ENCODE measurements at places on chromosomes 13 and 19.

GRCh38 chr13:111978546-111978945, 88.4 kb upstream of the SOX1 start:
- no peak for DNase-seq

DNA sequence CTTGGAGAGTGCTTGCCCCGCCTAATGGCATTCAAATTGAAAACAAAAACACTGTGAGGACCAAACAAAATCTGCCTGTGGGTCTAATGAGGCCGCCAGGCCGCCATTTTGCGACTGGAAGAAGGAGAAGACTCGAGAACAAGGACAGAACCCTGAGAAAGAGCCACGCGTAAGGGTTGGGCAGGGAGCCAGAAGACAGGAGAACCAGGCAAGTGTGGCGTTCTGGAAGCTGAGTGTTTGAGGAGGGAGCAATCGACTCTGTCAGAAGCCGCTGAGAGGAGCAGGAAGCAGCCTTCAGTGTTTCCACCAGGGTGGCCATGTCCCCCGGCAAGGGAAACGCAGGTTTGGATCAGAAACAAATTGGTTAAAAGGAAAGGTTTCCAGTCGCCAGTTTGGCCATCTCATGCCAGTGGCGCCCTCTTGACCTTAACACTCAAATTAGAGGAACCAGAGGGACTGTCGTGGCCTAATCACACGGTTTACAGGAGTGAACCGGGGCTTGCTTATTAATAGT, 10.2 kb upstream of the PTOV1 start:
- no peak for DNase-seq

- DNase-seq = no peak
These were observed 1533.6 kb downstream of the UQCRFS1 start for GRCh38 chr19:27679399-27679798.

- peak; percentile 93 for DNase-seq
These were observed 49.7 kb upstream of the EHD2 start for GRCh38 chr19:47663435-47663910.

DNA sequence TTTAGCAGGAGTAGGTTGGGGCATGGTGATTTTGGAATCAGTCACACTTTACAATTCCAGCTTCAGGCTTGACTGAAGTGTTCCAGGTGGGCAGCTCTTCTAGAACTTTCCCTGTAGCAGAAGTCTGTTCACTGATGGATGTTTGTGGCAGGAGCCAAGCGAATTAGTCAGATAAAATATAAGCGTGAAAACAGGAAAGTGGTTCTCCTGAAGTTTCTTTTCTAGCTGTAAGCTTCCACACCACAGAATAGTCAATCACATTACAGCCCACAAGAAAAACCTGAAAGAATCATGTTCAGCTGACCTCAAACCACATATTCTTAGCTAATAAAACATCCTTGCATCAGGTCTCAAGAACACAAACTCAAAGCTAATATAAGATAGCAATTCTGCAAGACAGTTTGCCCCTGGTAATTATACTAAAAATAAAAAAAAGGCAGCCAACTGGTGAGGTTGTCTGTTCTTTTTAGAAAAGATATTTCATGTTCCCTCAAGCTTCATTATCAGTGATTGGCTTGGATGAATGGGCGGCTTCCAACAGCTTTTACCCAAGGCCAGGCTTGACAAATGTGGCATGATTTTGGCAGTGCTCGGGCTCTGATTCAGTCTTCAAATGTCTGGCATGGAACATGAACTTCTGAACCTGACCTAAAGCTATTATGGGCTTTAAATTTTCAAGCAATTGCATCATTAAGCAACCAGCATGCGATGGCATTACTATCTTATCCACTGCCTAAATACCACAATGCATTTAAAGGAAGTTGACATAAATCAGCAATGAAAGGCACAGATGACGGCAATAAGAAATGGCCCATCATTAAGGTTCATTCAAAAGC, 136.8 kb downstream of the DCLK1 start:
- peak; percentile 96 for DNase-seq

GRCh38 chr19:6030214-6030507, 52.2 kb upstream of the RANBP3 start:
- DNase-seq = peak; percentile 15

- peak; percentile 83 for DNase-seq
These were observed 58.3 kb upstream of the CLDN10 start for GRCh38 chr13:95494082-95494681.

GRCh38 chr19:55132453-55133129, 15.2 kb upstream of the PPP1R12C start:
- no peak for DNase-seq

DNA sequence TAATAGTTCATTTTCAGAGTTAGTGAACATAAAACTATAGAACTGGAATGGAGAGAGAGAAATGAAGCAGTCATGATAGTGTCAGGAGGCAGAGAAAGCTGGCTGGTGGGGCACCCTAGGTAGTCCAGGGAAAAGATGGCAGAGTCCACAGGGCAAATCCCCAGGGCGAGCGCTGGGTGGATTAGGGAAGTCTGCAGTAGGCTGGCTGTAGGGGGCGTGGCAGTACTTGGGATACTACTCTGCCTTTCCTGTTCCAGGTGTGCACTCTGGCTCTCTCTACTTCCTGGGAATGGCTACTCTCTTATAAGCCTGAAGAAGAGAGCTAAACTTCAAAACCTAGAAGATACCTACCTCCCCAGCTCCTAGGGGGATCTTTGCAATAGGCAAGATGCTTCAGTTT, 232.9 kb upstream of the SLC10A2 start:
- DNase-seq = no peak

DNA sequence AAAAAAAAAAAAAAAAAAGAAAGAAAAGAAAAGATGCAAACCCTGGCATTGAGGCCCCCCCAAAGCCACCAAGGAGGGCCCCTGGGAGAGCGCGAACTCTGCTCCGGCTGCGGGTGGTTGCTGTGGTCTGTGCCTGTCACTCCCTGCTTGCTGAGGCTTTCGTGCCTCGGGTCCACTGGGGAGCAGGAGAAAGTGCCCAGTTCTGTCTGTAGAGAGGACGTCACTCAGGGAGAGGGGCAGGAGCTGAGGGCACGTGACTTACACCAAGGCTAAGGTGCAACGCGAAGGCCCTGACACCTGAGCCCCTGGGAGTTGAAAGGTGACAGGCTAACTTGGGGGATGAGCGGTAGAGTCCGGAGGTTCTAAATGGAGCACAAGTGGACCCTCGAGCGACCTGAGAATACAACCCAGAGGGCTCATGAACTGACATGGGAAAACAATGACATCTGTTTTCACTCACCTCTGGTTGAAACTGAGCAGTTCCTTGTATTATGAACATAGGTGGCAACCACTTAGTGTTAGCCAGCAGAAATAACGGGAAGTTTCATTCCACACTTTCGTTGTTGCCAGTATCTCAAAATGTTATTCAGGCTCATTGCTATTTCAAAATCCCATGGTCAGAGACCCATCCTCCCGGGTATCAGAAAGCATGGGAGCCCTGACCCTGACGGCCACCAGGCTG, 69.2 kb upstream of the TM9SF2 start:
- DNase-seq = no peak

- peak; percentile 87 for DNase-seq
These were observed 15.3 kb downstream of the GADD45B start for GRCh38 chr19:2491130-2491801.

DNA sequence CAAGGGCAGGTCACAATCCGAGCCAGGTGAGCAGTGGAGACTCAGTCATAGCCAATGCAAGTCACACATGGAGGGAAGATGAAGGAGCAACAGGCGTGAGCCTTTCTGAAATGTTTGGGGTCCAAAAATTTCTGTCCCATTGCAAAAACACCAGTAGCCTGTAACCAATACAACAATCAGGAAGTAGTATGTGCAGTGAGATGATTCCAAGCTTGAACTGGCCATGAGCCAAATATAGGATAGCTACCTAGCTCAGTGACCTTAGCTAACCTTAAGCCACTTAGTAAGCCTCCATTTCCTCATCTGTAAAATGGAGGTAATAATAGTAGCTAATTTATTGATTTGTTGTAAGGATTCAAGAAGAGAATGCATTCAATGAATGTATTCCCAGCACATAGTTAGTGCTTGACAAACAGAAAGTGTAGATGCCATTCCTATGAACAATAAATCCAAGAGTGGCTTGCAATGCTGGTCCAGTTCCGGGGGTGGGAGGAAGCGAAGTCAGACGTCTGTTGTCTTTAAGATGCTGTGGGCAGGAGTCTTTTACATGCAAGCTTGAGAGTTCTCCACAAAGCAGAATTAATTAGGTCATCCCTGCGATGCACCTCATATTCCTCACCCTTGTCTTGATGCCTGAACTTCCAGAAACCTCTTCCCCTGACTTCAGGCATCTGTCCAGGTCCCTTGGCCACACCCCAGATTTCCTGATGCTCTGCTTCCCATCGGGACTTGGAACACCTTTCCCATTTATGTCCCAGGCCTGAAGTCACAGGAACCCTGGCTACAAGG, 195.7 kb upstream of the UBL3 start:
- DNase-seq = peak; percentile 78

- peak; percentile 11 for DNase-seq
These were observed 45.7 kb upstream of the ZNF730 start for GRCh38 chr19:23071147-23071511.

- DNase-seq = no peak
These were observed 43.8 kb downstream of the ZNRF4 start for GRCh38 chr19:5498830-5499550.

- DNase-seq = no peak
These were observed 14.4 kb upstream of the PLAUR start for GRCh38 chr19:43684326-43684725.

GRCh38 chr13:49220036-49220855, at the start of gene MLNR:
MLNR (plus strand) TSS chr13:49220338; CDS start chr13:49220338, 0 bp downstream.
- peak; percentile 60 for DNase-seq

GRCh38 chr19:3403489-3404323, 37.3 kb downstream of the NFIC start:
- DNase-seq = peak; percentile 84

- no peak for DNase-seq
These were observed 11.1 kb upstream of the ATP12A start for GRCh38 chr13:24668955-24669582.

GRCh38 chr13:107838588-107839161, 376.7 kb downstream of the LIG4 start:
- DNase-seq = no peak

- DNase-seq = no peak
These were observed 992 bp upstream of the ADGRE1 start for GRCh38 chr19:6886277-6886897.

DNA sequence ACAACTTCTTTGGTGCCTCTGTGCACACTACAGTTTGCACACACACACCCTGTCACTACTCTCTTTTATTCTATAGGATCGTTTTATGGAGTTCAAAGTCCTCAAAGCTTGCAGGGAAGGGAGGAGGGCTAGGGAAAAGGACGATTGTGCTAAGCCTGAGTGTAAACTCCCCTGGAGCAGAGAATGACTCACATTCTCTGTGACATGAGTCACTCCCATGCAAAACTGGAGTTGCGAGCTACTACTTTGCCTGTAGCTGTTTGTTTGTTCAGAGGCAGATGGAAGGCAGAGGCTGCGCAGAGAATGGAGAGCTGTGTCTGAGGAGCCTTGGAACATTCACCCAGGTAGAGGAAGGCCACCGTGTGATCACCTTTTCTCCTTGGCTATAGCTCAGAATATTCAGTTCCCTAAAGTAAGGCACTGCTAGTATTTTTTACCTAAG, 80.5 kb upstream of the MBNL2 start:
- peak; percentile 87 for DNase-seq

- no peak for DNase-seq
These were observed 297.1 kb downstream of the COG6 start for GRCh38 chr13:39952249-39953233.

GRCh38 chr13:98938801-98939200, 39.1 kb downstream of the DOCK9 start:
- no peak for DNase-seq

GRCh38 chr19:5592531-5593342, 25.0 kb upstream of the TINCR start:
- no peak for DNase-seq

DNA sequence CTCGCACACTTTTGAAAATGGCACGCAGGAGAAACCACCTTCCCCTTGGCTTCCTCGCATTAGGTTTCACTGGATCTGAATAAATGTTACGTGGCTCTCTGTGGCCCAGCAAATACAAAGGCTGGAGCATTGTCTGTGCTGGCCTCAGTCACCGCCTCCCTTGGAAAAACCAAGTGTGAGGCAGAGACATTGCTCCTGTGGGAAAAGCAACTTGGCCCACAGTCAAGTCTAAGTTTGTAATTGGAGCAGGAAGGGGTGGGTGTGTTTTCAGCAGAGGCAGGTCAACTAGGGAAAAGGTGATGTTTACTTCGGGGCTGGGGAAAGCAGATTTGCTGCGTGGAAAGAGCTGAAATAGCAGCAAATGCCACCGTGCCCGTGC, 101.6 kb downstream of the IRS2 start:
- DNase-seq = no peak

GRCh38 chr13:111360452-111360851, 40.0 kb downstream of the TEX29 start:
- DNase-seq = no peak

DNA sequence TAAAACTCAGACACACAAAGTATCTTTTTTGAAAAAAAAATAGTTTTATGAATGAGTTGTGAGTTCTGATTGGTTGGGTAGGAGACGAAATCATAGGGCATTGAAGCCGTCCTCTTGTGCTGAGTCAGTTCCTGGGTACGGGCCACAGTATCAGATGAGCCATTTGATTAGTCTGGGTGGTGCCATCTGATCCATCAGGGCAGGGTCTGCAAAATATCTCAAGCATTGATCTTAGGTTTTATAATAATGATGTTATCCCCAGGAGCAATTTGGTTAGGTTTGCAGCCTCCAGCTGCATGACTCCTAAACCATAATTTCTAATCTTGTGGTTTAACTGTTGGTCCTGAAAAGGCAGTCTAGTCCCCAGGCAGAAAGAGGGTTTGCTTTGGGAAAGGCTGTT, 1310.6 kb downstream of the SLITRK1 start:
- no peak for DNase-seq

DNA sequence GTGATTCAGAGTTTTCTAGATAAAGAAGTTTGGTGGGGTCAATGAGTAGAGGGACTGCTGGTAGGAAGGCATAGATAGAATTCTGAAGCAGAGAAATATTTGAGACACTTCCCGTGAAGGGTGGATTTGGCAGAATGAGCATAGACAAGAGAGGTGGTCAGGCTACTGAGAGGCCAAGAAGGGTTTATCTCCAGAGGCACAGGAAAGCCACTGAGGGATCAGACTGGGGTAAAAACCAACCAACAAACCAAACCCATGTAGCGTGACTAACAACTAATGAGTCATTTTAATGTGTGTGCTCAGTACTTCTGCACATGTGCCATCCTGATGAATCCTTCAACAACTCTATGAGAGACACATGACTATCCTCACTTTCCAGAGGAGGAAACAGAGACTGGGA, 60.0 kb upstream of the SERP2 start:
- peak; percentile 40 for DNase-seq

DNA sequence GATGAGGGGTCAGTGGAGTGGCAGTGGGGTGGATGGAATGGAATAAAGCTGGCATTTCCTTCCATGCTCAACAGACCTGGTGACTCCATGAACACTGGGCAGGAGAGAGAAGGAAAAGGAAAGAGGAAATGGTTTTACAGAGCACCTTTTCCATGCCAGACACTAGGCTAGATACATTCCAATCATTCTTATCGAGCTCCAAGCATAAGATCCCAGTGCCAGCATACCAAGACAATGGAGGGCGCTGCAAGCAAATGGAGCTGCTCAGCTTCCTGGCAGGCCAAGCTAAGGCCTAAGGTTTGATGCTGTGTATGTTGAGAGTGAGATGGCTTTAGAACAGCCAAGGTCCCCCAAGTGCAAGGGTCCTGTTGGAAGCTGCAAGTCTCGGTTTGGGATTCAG, 113.2 kb downstream of the HSPH1 start:
- no peak for DNase-seq

Data from adipocyte (in vitro differentiated cells).